Activated T-helper 1 cell treated with anti-CD3 and anti-CD28 coated beads, Interleukin-12 subunit alpha, Interleukin-12 subunit beta, Interleukin-2, Interleukin-4 antibody, amounts not matched to agents 30 ng/mL and 10 ng/mL and 1 ng/mL, durations not matched to agents 14 hours and 24 hours and 36 hours (primary cell): ENCODE measurements at places on chromosomes 11 and 22.
A peak's percentile ranks its signal among the peaks of the same experiment; 100 is the strongest.

- H3K4me1 ChIP-seq: peaks cover 6% of the 10 kb centered on the region
- peaks cover 2% of the 10 kb centered on the region for H3K36me3 ChIP-seq
- H3K4me3 ChIP-seq: no peak overlapping the region
- no peak overlapping the region for H3K27ac ChIP-seq
Measured at GRCh38 chr11:69153661-69154060, 2.1 kb upstream of the SMIM38 start.

DNA sequence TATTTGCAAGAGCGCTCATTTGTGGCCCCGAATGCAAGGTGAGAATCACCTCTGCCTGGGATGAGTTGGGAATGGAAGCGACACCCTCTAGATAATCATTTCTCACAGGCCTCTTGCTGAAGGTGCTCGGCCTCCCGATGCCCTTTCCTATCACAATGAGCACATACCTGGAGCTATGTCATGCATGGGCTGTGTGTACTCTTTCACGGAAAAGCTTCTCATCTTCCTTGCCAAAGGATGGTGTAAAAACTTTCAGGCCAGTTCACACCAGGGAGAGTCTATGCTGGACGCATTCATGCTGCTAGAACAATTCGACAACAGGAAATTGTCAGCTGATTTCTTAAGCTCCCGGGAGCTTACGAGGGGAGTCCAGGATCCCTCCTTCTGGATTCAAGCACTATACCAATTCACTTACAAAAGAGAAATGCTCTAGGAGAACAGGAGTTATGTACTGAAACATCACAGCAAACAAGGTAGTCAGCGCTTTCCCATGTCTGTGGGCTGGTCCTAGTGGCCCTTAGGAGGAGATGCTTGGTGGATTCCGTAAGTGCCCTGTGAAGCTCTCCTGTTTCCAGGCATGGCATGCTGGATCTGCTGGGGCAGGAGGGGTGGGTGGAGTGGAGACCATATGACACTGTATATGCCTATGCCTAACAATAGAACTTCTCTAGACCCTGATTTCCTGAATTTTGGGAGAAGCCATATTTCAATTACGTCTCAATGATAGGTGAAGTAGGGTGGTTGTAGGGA is 53.1 kb upstream of the B3GAT1 start:
- H3K27ac ChIP-seq: no peak overlapping the region
- no peak for DNase-seq
- H3K4me1 ChIP-seq: no peaks in the 10 kb centered on the region
- no peaks in the 10 kb centered on the region for H3K36me3 ChIP-seq

DNA sequence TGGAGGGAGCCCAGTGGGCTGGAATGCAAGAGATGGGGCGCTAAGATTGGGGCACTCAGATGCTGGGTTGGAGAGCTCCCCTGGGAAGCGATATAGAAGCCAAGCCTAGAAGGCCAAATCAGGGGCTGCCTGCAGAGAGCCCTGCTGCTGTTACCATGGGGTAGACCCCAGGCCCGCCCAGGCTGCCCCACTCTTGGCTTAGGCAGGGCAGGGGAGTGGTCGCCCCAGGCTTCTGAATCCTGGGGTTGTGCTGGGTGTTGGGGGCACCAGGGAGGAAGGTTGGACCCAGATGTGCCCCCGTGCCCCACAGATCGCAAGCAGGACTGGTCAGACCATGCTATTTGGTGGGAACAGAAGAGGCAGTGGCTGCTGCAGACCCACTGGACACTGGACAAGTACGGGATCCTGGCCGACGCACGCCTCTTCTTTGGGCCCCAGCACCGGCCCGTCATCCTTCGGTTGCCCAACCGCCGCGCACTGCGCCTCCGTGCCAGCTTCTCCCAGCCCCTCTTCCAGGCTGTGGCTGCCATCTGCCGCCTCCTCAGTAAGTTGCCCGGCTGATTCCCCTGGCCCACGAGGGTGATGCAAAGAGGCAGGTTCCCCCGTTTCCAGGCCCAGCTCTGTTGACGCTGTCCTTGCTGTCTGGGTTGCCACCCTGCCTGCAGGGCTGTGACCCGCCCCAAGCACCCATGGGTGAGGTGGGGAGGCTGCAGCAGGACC is 3.9 kb downstream of the FERMT3 start:
- peaks cover 53% of the 10 kb centered on the region for H3K36me3 ChIP-seq
- no peak overlapping the region for H3K4me3 ChIP-seq
- no peaks in the 10 kb centered on the region for H3K27me3 ChIP-seq
- H3K4me1 ChIP-seq: peaks cover 29% of the 10 kb centered on the region

DNA sequence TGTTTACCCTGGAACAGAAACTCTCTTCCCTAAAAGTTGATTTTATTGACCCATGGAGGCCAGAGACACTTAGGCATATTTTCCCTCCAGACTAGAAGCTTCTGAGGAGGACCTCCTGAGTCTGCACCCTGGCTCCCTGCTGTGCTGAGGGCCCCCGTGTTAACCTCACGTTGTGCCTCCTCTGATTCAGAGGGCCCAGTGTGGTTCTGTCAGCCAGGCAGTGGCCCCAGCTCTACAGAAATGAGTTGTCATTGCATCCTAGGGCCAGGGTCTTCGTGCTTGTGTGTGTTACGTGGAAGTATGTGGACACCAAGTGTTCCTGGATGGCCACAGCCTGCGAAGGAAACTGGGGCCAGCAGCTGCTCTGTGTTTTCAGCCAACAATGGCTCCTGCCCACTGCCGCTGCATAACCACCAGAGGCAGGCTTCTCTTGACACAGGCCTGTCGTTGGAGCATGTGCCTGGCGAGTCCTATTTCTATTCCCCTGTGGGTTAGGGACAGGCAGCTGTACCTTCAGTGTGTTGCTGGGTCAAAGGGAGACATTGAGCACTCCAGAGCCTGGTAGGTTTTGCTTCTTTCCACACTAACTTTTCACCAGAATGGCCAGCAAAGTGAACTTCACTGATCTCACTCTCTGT is 44.5 kb downstream of the MED15 start:
- H3K36me3 ChIP-seq: peaks cover 28% of the 10 kb centered on the region
- peak overlapping the region; percentile 95 for H3K27ac ChIP-seq
- no peaks in the 10 kb centered on the region for H3K27me3 ChIP-seq

GRCh38 chr11:27423125-27423524 is 49.5 kb downstream of the LGR4 start:
- no peak overlapping the region for H3K4me3 ChIP-seq

DNA sequence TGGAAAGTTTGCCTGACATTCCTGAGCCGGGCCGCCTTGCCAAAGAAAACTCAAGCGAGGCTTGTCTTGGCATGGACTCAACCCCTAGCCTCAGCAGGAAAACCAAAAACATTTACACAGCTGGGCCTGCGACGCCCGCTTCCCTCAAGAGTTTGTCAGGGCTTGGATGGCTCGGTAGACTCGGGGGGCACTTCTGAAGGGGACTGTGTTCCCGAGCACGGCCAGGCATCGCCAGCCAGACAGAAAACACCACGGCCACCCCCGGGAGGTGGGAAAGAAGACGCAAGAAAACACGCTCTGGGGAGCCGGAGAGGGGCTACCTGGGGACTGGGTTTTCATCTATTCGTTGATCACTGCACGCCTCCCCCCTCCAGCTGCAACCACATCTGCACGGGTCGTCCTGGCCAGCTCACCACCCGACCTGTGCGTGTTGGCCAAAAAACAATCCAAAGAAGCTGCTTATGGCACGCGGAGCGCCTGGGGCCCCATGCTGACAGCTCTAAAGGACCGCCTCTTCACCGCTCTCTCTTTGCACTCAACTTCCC is 380.7 kb downstream of the MN1 start:
- no peak overlapping the region for H3K4me3 ChIP-seq
- no peak for DNase-seq
- no peaks in the 10 kb centered on the region for H3K36me3 ChIP-seq
- H3K4me1 ChIP-seq: no peaks in the 10 kb centered on the region
- peaks cover 7% of the 10 kb centered on the region for H3K27me3 ChIP-seq

DNA sequence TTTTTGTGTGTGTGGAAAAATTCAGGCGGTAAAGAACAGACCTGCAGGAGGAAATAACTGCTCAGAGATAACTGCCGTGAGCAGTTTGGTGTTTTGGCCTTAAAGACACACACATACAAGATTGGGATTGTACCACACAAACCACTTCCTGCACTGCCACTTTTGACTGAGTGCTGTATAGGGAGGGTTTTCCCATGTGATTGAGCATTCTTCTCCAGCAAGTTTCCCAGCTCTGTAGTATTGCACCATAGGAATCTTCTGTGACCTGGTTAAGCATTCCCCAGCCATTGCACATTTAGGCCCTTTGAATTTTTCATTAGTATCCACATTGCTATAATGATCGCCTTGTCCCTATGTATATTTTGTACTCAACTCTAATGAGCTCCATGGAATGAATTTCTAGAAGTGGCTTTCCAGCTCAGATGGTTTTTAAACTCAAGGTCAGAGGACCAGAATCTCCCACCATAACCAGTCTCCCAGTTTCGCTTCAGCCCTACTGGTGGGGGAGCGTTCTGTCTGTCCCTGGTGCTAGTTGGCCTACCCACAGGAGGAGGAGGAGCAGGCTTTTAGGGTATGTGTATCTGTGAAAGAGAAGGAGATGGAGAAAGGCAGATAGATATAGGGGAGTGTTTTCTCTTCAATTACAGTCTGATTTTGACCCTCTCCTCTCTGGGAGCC is 9.3 kb downstream of the CD82 start:
- peak overlapping the region; percentile 96 for H3K27ac ChIP-seq
- H3K36me3 ChIP-seq: peaks cover 68% of the 10 kb centered on the region
- DNase-seq: peak; percentile 52
- peaks cover 91% of the 10 kb centered on the region for H3K4me1 ChIP-seq
- H3K27me3 ChIP-seq: no peaks in the 10 kb centered on the region
